Suppressor macrophage treated with lipopolysaccharide for 1 hour (primary cell): ENCODE measurements at places on chromosomes 3 and 15.

DNA sequence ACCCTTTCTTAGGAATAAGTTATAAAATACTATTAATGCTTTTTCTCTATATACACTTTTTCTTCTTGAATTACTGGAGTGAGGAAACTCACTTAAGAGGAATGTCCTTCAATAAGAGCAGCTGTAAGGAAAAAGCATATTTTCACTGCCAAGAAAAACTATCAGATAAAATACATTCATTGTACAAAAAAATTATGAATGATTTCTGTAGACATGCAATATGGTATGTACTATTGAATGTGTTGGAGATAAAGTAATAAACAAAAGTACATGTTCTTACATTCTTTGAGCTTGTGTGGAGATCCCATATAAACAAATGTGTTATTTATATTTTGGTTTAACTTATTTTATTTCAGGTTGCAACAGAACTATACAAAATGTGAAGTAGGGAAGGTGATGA lies 241.0 kb upstream of the ZNF717 start:
- DNase-seq: no peak

GRCh38 chr3:173943264-173943663 lies 545.7 kb downstream of the NLGN1 start:
- no peak for DNase-seq

DNA sequence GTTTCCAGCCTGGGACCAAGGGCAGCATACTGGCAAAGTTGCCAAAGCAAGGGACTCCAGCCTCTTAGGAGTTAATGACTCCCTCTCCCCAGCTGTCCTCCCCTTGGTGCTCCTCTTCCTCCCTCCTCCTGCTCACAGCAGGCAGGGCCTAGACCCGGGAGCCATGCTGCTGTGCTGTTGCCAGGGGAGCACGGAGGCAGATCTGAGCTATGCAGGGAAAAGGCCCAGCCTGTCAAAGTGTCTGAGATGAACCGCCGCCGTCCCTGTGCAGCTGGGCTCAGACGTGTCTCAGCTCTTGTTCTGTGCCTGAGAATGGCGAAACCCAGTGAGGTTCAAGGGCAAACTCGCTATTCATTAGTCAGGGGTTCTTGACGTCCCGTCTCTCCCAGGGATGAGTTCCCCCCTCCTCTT lies 60.8 kb upstream of the POLG start:
- DNase-seq: peak; percentile 49

GRCh38 chr3:122520861-122521260 lies 6.1 kb upstream of the KPNA1 start:
- no peak for DNase-seq

GRCh38 chr3:186283096-186283495 lies 78.9 kb downstream of the DGKG start:
- peak; percentile 43 for DNase-seq

- no peak for DNase-seq
Measured at GRCh38 chr3:161766331-161766730, 269.7 kb downstream of the OTOL1 start.

GRCh38 chr3:126536126-126536525 lies 12.2 kb downstream of the CHST13 start:
- DNase-seq: no peak

GRCh38 chr3:49263159-49263889 lies 13.7 kb downstream of the C3orf62 start:
- no peak for DNase-seq

GRCh38 chr3:84946240-84946639 lies 12.5 kb upstream of the CADM2 start:
- DNase-seq: no peak

- no peak for DNase-seq
Measured at GRCh38 chr3:194814878-194815357, 129.2 kb downstream of the FAM43A start.

DNA sequence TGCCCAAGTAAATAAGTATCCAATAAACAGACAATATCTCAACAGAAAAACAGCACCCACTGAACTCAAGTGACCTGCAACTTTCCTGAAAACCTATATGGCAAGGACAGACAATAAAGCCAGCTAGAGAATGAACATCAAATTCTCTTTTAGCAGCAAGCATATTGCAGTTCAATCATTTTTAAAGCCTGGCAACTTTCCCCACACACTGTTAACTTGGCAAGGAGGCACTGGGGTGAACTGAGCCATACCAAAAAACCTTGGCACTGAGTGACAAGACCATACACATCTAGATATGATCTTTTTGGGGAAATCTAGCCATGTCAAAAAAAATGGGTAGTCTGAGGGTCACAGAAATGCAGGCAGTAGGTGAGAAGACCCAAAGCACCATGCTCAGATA lies 174.6 kb downstream of the STT3B start:
- DNase-seq: no peak

DNA sequence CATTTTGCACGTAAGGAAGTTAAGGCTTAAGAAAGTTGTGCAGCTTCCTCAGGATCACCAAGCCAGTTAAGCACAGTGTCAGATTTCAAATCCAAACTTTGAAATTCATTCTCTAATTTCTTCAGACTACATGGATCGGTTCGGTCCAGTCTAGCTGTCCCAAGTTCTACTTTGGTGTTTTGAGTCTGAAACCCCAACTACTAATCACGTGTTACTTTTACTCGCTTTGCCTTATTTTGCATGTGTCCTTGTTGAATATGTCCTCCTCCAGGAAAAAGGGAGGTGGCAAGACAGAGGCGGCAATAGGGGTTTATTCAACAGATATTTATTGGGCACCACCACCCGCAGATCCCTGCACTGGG lies 522 bp upstream of the GXYLT2 start:
- no peak for DNase-seq
